Activated naive CD8-positive, alpha-beta T cell treated with anti-CD3 and anti-CD28 coated beads for 36 hours (primary cell): ENCODE measurements at places on chromosomes 6 and 20. TPM values are rescaled to one million over a fixed set of nuclear protein-coding genes. Genes with fewer than 3 reads are reported as not detected.

DNA sequence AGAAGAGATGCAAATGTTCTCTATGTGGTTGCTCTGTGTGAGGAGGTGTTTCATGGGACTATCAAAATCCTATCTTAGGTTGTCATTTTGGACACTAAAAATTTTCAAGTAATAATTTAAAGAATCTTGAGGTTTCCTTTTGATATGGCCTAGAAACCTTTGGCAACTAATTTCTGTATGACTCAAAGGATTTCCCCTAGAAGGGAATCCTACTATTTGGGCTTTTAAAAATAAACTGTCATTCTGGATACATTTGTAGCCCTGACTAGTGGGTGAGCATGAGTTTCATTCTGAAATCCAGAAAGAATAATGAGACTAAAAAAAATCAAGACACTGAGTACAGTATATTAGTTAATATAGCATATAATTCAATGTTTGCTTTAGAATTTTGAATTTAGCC is 25.5 kb upstream of the RAB23 start:
- DNase-seq, result no peak
- no peak overlapping the region for H3K27ac ChIP-seq

DNA sequence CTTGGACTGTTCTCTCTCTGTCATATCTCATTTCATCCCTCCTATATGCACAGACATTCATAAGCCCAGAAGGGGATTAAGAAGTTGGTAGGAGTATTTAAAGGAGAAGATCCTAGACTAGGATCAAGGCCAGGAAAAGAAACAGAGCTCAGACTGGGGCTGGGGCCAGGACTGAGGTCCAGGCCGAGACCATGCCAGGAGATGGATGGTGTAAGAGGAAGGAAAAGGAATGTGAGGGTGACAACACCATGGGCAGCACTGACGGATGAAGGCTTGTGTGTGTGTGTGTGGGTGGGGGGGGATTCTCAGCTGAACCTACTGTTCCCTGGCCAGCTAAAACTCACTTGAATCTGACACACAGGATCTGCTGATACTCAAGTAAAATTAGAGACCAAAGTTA is 182.1 kb downstream of the KIF6 start:
- H3K4me3 ChIP-seq, result no peak overlapping the region
- no peaks in the 10 kb centered on the region for H3K4me1 ChIP-seq
- peaks cover 12% of the 10 kb centered on the region for H3K27me3 ChIP-seq
- no peaks in the 10 kb centered on the region for H3K36me3 ChIP-seq
- no peak for DNase-seq

GRCh38 chr6:20719980-20720379 is 185.7 kb downstream of the CDKAL1 start:
- H3K27ac ChIP-seq, result peak overlapping the region; percentile 28
- H3K36me3 ChIP-seq, result peaks cover 21% of the 10 kb centered on the region
- H3K4me3 ChIP-seq, result no peak overlapping the region

- H3K4me3 ChIP-seq, result no peak overlapping the region
- peaks cover 36% of the 10 kb centered on the region for H3K4me1 ChIP-seq
- no peaks in the 10 kb centered on the region for H3K27me3 ChIP-seq
- no peak for DNase-seq
- H3K27ac ChIP-seq, result peak overlapping the region; percentile 82
- peaks cover 18% of the 10 kb centered on the region for H3K36me3 ChIP-seq
Measured at GRCh38 chr6:36098920-36099647, 31.2 kb upstream of the MAPK13 start.

The ARMC2 gene
- total RNA-seq, result 3.4 TPM

The TBP gene
- 28.0 TPM for total RNA-seq

The LAMA2 gene
- 3.0 TPM for total RNA-seq

The KIF6 gene
- total RNA-seq, result 0.62 TPM

The BNIP5 gene
- total RNA-seq, result not detected
